ENCODE measurements at places on chromosomes 2 and 18.
A peak's percentile ranks its signal among the peaks of the same experiment; 100 is the strongest.

DNA sequence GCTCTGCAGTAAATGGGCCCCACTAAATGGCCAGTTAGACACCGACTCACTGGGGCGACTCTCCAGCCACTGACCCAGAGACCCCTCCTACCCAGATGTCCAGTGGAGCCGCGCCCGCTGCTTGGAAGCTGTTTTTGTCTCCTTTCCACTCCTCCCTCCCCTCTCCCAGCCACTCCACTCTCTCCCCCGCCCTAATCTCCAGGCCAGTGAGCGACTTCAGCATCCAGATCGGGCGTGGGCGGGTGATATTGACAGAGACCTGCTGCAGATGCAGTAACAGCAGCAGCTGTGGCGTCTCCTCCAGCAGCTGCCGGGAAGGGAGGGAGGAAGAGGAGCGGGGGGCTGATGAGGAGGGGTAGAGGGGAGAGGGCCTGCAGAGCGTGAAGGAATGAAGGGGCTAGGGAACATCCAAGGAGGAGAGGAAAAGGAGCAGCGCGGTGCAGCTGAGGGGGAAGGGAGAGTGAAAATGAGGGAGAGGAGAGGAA, at the start of gene SCN7A:
SCN7A (minus strand) TSS at position 110 of the 485 bp plus-strand sequence. CDS start 16,553 bp downstream, outside the sequence.
- peak; percentile 40 for DNase-seq

DNA sequence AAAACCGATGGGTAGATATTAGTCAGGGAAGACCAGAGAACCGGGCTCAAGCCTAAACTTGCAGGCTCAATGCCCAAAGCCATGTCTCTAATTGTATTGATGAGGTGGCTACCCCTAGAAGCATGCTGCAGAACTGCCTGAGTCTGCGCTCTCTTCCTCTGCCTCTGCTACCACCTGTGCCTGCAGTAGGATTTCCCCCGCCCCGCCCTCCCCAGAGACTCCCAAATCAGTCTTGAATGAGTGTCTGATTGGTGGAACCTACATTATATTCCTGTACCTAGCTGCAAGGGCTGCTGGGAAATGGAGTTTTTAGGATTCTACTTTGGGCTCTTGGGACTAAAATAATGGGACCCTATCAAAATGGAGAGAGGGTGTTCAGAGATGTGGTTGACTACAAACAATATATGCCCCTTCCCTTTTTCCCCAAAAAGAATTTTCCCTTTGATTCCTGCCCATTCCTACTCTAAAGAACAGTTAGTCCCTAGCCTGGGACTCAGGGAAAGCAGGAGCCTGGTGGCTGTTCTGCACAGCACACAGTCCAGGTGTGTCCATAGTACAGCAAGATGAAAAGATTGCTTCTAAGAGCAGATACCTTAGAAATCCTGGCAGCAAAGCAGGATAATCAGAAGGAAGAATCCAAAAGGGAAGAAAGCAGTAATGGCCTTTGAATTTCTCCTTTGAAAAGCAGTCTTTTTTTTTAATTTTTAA, 12.5 kb downstream of the GRP start:
- no peak for DNase-seq

- no peak for DNase-seq
Observed at GRCh38 chr2:225911019-225911418, 511.5 kb downstream of the NYAP2 start.

DNA sequence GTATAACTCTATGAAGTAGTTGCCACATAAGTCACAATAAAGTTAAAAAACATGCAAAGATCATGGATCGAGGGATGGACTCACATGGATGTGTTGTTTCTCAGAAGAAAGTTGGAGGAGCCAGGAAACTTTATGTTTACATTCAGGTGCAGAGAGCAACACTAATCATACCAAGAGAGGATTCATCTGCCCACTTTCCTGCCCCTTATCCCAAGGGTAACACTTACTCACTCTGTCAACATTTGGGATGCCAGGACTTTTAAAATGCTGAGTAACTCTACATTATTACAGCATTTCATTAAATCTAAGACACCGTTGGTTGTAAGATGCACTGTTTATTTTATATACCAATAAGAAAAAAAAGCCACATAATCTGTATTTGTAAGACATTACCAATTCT, 170.4 kb downstream of the KCNE4 start:
- DNase-seq = no peak

DNA sequence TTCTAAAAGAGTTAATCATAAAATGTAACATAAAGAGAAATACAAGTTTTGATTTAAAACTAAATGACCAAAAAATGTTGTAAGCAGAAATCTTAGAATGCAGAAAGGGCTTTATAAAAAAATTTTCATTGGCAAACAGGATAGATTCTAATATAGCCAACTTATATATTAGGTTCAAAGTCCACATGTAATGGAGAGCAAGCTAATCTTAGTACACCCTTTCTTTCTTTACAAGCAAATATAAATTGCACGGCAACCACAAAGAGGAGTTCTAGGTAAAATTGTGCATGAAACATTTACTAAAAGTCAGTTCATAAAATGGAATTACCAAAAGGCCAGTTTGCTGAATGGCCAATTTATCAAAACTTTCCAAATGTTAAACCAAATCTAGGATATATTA, 130.6 kb downstream of the NOL4 start:
- DNase-seq = no peak

DNA sequence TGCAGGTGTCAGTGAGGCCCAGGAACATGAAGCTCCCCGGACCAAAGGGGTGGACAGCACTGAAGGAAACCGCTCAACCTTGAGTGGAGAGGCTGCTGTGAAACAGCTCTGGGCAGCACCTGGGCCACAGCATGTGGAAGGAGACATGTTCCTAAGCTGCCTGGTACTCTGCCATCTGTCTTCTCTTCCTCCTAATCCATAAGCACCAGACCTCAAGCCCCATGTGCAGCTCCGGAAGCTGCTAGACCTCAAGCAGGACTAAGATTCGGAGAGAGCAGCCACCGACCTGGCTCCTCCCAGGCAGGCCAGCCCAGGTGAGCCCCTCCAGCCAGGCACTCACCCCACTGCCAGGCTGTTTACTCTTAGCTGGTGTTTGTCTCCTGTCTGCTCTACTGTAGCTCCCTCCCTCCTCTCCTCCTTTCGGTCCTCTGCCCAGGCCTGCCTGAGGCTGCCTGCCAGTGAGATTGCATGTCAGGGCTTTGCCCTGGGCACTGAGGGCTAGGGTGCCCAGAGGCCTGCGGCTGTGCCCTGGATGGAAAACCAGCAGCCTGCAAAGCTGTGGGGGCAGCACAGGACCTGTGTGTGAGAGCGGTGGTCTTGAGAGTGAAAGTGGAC, 53.7 kb downstream of the BCL11A start:
- no peak for DNase-seq

- no peak for DNase-seq
Observed at GRCh38 chr2:67564076-67564475, 166.9 kb downstream of the ETAA1 start.
